ENCODE measurements at places on chromosomes 2 and 18. TPM values are rescaled to one million over a fixed set of nuclear protein-coding genes. Genes with fewer than 3 reads are reported as not detected.
A peak's percentile ranks its signal among the peaks of the same experiment; 100 is the strongest.

- DNase-seq = no peak
Observed at GRCh38 chr18:58586269-58586668, 42.6 kb downstream of the ALPK2 start.

The PLCL1 gene
- total RNA-seq = 0.18 TPM

The CCBE1 gene
- total RNA-seq = 93.9 TPM

The ALKAL2 gene
- total RNA-seq = not detected

DNA sequence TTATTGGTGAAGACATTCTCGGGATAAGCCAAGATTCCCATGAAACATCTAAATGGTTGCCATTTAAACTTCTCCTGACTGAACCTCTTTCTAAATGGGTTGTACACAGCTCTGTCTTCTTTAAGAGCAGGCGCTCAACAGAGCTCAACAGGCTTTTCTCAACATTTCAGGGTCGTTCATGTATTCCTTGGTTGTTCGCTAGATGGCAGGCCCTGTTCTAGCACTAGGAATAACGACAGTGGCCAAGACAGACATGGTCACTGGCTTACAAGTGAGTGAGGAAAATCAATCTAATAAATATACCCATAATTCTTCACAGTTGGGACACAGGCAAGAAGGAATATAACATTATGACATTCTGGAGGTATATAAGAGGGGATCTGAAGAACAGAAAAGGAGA lies 154.5 kb downstream of the SMAD2 start:
- DNase-seq = peak; percentile 21

The ALPI gene
- total RNA-seq = not detected

GRCh38 chr2:41869542-41870264 lies 178.1 kb upstream of the PKDCC start:
- peak; percentile 55 for DNase-seq

GRCh38 chr2:138215958-138216357 lies 251.7 kb downstream of the HNMT start:
- DNase-seq = no peak

The ZNF385B gene
- total RNA-seq = not detected

The LYG2 gene
- not detected for total RNA-seq

GRCh38 chr2:219356834-219357233 lies 24.3 kb upstream of the RESP18 start:
- no peak for DNase-seq
